ENCODE measurements at places on chromosomes 5 and 9.

GRCh38 chr5:170287532-170287931, 10.0 kb downstream of the LCP2 start:
- peaks cover 88% of the 10 kb centered on the region for H3K36me3 ChIP-seq
- no peak overlapping the region for H3K4me3 ChIP-seq
- H3K4me1 ChIP-seq: peaks cover 97% of the 10 kb centered on the region
- no peak for DNase-seq
- no peaks in the 10 kb centered on the region for H3K27me3 ChIP-seq

DNA sequence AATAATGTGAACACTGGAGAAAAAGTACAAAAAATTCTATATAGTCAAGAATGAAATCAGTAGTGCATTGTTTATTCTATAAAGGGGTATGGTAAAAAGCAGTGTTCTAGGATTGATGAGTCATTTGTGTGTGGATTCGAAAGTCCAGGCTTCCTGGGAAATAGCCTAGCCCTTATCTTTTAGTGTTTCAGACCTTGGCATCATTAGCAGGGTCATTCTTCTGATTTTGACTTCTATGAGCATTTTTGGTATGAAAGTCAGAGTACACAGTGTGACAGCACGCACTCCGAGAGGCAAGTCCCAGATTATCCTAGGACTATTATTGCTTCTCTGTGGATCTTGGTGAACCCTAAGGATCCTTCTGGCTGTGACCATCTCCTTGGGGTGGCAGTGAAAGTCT, 16.9 kb downstream of the PCSK5 start:
- no peaks in the 10 kb centered on the region for H3K27me3 ChIP-seq
- peaks cover 57% of the 10 kb centered on the region for H3K4me1 ChIP-seq
- no peak overlapping the region for H3K27ac ChIP-seq
- peaks cover 3% of the 10 kb centered on the region for H3K36me3 ChIP-seq
- H3K4me3 ChIP-seq: no peak overlapping the region

DNA sequence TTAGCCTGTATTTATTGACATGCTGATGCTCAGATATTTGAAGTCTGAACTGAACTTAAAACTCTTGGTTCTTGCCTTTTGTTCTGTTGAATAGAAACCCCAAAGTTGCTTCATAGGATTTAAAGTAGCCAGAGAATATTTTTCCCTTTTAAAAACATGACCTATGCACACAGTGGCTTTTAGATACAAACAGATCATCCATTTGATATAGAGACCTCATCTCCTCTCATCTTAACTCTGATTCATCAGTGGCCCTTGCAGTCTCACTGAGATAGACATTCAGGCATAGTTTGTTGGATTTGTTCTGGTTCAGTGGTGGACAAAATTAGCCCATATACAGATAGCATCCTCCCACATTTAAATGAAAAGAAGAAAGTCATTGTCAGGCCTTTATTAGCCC, 43.5 kb upstream of the PJA2 start:
- H3K4me3 ChIP-seq: no peak overlapping the region
- H3K4me1 ChIP-seq: peaks cover 13% of the 10 kb centered on the region
- no peaks in the 10 kb centered on the region for H3K36me3 ChIP-seq

DNA sequence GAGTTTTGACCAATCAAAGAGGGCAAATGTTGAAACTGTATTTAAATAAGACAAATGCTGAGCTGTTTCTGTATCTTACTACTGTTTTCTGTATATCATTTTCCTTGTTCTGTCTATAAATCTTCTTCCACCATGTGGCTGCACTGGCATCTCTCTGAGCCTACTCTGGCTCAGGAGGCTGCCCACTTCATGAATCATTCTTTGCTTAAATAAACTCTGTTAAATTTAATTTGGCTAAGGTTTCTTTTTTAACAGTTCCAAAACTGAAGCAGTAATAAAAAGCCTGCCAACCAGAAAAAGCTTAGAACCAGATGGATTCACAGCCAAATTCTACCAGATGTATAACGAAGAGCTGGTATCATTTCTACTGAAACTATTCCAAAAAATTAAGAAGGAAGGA, 40.2 kb upstream of the TAS2R1 start:
- DNase-seq: no peak
- H3K4me3 ChIP-seq: no peak overlapping the region
- no peaks in the 10 kb centered on the region for H3K4me1 ChIP-seq

DNA sequence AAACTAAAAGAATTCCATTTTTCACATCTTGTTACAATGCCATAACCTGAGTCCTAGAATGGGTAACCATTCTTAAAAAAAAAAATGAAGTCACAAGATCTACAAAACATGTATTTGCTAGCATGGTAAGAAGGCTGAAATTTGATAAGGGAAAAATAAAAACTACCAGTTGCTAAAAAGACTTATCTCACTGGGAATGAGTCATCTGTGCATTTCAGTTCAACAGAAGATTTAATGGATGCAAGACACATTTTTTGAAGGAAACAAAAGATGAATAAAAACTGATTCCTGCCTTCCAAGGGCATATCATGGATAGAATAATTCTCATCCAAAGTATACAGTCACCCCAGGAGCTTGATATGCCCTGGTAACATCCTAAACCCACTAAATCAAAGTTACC, 47.2 kb downstream of the SGTB start:
- no peak overlapping the region for H3K4me3 ChIP-seq
- no peaks in the 10 kb centered on the region for H3K27me3 ChIP-seq
- peak overlapping the region; percentile 12 for H3K27ac ChIP-seq
- H3K4me1 ChIP-seq: peaks cover 45% of the 10 kb centered on the region
- no peak for DNase-seq
- peaks cover 26% of the 10 kb centered on the region for H3K36me3 ChIP-seq

- DNase-seq: no peak
- no peaks in the 10 kb centered on the region for H3K36me3 ChIP-seq
- no peaks in the 10 kb centered on the region for H3K27me3 ChIP-seq
Measured at GRCh38 chr5:149733129-149733900, 3.2 kb downstream of the PPARGC1B start.

DNA sequence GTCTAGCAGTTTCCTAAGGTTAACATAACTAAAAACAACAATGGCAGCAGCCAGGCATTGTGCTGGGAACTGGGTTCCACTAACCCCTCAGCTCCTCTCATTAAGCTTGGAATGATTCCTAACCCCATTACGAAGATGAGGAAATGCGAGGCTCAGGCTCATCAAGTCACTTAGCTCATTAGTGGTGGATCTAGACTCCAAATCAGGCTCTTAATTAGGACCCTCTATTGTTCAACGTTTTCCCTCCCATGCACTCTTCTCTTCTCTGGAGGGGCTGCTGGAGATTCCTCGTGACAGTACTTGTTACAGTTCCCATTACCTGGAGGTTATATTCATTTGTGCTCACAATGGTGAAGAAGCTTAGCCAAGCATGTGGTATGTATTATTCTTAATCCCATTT, 6.5 kb downstream of the TAS2R1 start:
- H3K4me3 ChIP-seq: no peak overlapping the region
- DNase-seq: no peak
- H3K27ac ChIP-seq: no peak overlapping the region
- peaks cover 2% of the 10 kb centered on the region for H3K27me3 ChIP-seq

DNA sequence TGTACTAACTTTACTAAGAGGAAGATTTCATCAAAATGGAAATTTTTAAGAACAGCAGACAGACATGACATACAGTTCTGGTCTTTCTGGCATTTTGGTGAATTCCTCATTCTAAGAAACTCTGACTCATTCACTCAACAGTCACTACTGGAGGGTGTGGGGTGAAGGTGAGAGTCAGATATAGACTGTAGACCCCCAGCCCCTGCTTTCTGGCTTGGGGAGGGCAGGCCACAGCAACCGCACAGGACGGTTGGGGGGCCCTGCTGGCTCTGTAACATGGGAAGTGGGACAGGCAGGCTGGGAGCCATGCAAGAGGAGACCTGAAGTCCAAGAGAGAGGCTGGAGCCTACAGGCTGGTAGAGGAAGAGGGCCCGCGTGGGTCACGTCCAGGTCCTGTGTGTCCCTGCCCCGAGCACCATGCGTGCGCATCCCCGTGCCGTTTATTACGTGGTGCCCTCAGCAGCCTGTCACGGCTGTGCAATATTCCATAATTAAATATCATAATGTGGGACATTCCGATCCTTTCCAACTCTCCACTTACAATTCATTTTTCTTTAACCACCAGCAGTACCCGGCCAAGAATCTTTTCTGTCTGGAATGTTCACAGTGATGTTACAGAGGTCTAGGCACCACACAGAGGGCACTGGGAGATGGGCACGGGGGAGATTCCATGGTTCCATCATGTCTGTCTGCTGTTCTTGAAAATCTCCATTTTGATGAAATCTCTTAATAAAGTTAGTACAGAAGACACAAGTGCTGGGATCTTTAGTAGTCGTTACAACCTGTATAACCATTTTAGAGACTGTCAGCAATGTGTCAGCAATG, 75.5 kb downstream of the SEMA4D start:
- H3K4me1 ChIP-seq: peaks cover 100% of the 10 kb centered on the region
- H3K27ac ChIP-seq: peak overlapping the region; percentile 98
- H3K36me3 ChIP-seq: peaks cover 56% of the 10 kb centered on the region
- DNase-seq: peak; percentile 63

DNA sequence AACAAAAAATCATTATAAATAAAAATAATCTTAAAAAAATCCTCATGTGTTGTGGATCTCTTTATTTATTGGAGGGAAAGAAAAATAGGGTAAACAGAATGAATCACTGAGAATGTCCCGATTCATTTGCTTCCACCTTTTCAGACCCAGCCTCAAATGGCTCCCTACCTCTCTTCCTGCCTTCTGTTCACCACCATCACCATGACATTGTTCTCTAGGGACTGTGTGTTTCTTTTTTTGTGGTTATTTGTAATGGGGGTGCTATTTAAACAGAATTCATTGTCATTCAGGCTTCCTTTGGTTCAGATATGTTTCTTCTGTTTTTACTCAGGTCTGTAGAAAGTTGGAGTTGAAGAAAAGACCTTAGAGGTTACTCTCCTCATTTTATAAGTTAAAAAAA, 198.2 kb downstream of the KIF4B start:
- no peak for DNase-seq
- no peak overlapping the region for H3K4me3 ChIP-seq
- no peaks in the 10 kb centered on the region for H3K27me3 ChIP-seq
- H3K27ac ChIP-seq: no peak overlapping the region
- H3K4me1 ChIP-seq: no peaks in the 10 kb centered on the region

DNA sequence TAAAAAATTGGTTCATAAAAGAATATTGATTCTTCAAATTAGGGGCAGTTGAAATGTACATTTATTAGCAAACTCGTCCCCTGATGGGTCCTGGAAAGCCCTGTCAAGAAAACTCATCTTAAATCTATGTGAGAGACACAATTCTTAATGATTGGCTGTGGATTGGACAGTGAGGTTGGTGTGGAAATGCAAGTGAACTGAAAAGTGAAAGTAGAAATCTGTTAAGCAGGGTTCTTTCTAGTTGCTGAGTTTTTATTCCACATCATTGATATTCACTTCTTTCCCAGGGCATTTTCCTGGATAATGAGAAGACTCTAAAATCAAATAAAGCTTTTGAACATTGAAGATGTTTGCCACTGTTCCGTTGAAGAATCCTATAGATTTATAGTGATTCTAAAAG, 292.4 kb downstream of the MAST4 start:
- no peaks in the 10 kb centered on the region for H3K4me1 ChIP-seq
- H3K36me3 ChIP-seq: no peaks in the 10 kb centered on the region
- no peak for DNase-seq
- H3K27ac ChIP-seq: no peak overlapping the region
- no peak overlapping the region for H3K4me3 ChIP-seq

DNA sequence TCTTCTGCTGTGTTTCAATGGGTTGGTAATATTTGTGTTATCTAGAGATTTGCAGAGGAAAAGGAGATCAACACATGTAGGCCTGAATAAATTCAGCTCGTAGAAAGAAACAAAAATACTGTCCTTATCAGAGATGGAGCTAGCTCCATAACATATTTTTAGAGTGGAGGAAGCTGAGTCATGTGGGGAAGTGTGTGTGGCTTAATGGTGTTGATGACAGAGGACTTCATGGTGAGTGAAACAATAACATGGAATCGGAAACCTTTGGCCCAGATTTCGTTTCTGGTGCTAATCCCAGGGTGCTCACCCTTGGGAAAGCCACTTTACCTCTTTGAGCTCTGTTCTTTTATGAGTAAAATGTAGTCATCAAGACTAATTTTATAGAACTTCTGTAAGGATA, 825.0 kb downstream of the TLR4 start:
- H3K27me3 ChIP-seq: no peaks in the 10 kb centered on the region
- H3K36me3 ChIP-seq: no peaks in the 10 kb centered on the region
- no peaks in the 10 kb centered on the region for H3K4me1 ChIP-seq
- no peak overlapping the region for H3K27ac ChIP-seq

- DNase-seq: peak; percentile 32
- H3K27ac ChIP-seq: no peak overlapping the region
- no peaks in the 10 kb centered on the region for H3K4me1 ChIP-seq
- H3K36me3 ChIP-seq: no peaks in the 10 kb centered on the region
- H3K27me3 ChIP-seq: no peaks in the 10 kb centered on the region
Measured at GRCh38 chr9:21455320-21455719, 15.1 kb downstream of the IFNA1 start.

- peaks cover 6% of the 10 kb centered on the region for H3K4me1 ChIP-seq
- no peak overlapping the region for H3K4me3 ChIP-seq
- DNase-seq: peak; percentile 72
- no peak overlapping the region for H3K27ac ChIP-seq
- H3K27me3 ChIP-seq: no peaks in the 10 kb centered on the region
Measured at GRCh38 chr9:137406876-137407589, 15.9 kb downstream of the EXD3 start.

- no peak overlapping the region for H3K27ac ChIP-seq
- H3K4me1 ChIP-seq: peaks cover 5% of the 10 kb centered on the region
- DNase-seq: no peak
- peaks cover 2% of the 10 kb centered on the region for H3K27me3 ChIP-seq
Measured at GRCh38 chr5:40801771-40802562, 3.8 kb upstream of the PRKAA1 start.

DNA sequence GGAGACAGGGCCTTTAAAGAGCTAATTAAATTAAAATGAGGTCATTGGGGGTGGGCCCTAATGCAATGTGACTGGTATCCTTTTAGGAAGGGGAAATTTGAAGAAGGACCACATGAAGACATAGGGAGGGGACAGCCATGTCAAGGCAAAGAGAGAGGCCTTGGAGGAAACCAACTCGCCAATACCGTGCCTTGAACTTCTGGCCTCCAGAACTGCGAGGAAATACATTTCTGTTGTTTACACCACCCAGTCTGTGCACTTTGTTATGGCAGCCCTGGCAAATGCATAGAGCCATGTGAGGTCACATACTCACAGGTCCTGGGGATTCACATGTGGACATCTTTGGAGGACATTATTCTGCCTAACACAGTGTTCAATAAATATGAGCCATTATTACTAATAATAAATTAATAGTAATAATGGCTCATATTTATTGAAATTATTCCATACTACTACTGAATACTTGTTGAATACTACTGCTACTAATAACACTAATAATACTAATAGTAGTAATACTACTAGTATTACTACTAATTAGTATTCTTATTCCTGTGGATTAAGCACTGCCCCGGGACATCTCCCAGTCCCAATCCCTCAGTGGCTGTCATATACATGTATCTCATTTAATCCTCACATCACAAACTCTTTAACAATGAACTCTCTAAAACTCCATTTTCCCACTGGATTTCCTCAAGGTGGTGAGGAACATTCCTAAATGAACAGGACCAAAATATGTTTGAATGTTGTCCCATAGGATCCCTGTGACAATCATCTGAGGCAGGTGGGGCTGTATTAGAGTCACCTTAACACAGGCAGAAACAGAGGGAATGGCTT, 8.4 kb downstream of the TRAF1 start:
- peak; percentile 12 for DNase-seq
- peak overlapping the region; percentile 63 for H3K4me3 ChIP-seq
- H3K4me1 ChIP-seq: peaks cover 87% of the 10 kb centered on the region
- H3K27ac ChIP-seq: peak overlapping the region; percentile 98
- H3K36me3 ChIP-seq: peaks cover 87% of the 10 kb centered on the region

GRCh38 chr5:94244921-94245320, 373.5 kb downstream of the KIAA0825 start:
- peaks cover 2% of the 10 kb centered on the region for H3K27me3 ChIP-seq
- H3K27ac ChIP-seq: no peak overlapping the region
- H3K4me1 ChIP-seq: no peaks in the 10 kb centered on the region
- H3K36me3 ChIP-seq: no peaks in the 10 kb centered on the region
- H3K4me3 ChIP-seq: no peak overlapping the region
- no peak for DNase-seq
